ENCODE measurements at places on chromosomes 6 and 20. TPM values are rescaled to one million over a fixed set of nuclear protein-coding genes. Genes with fewer than 3 reads are reported as not detected.

Gene CENPW
- total RNA-seq, result 66.4 TPM

Gene PRL
- not detected for total RNA-seq

Gene ENTPD6
- 56.3 TPM for total RNA-seq

- H3K36me3 ChIP-seq, result no peaks in the 10 kb centered on the region
- no peak for DNase-seq
- H3K27ac ChIP-seq, result no peak overlapping the region
These were observed 79.2 kb downstream of the CHD6 start for GRCh38 chr20:41538810-41539596.

- peaks cover 19% of the 10 kb centered on the region for H3K27me3 ChIP-seq
- H3K4me1 ChIP-seq, result no peaks in the 10 kb centered on the region
- H3K4me3 ChIP-seq, result no peak overlapping the region
- H3K36me3 ChIP-seq, result no peaks in the 10 kb centered on the region
- DNase-seq, result no peak
These were observed 226.8 kb downstream of the UST start for GRCh38 chr6:148973538-148974208.

GRCh38 chr6:163474581-163474980, 60.1 kb downstream of the QKI start:
- no peak for DNase-seq
- peaks cover 39% of the 10 kb centered on the region for H3K4me1 ChIP-seq
- no peak overlapping the region for H3K27ac ChIP-seq
- peaks cover 21% of the 10 kb centered on the region for H3K36me3 ChIP-seq
- no peak overlapping the region for H3K4me3 ChIP-seq

DNA sequence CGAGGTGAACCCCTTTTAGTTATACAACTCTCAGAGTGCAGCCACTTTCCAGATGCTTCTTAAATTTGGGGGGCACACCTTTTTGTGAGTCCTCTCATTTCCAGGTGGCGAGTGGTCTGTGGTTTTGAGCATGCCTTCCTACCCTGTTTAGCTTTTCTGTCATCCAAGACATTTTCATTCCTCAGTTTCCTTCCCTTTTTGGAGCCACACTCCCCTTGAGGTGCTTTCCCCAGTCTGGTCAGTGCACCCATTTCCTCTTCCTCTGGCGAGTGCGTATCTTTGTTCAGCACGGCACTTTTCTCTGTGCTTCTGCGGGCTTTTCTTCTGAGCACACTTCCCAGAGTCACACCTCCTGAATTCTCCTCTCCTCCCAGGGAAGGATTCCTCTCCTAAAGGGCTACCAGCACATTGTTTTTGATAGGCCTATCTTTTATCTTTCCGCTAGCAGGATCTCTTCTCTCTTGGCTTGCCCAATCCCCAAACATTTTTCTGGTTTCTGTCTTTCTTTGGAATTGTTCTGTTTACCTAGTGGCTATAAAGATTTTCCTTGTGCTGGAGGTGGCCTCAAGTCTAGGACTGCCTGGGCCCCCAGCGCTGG, 1.4 kb downstream of the PHF20 start:
- H3K27me3 ChIP-seq, result no peaks in the 10 kb centered on the region
- peaks cover 42% of the 10 kb centered on the region for H3K36me3 ChIP-seq
- peaks cover 57% of the 10 kb centered on the region for H3K4me1 ChIP-seq
- H3K4me3 ChIP-seq, result peak overlapping the region; percentile 67
- peak overlapping the region; percentile 62 for H3K27ac ChIP-seq
- no peak for DNase-seq

- H3K4me3 ChIP-seq, result no peak overlapping the region
- H3K27me3 ChIP-seq, result no peaks in the 10 kb centered on the region
- H3K27ac ChIP-seq, result no peak overlapping the region
- no peaks in the 10 kb centered on the region for H3K4me1 ChIP-seq
These were observed 495.2 kb downstream of the RFPL4B start for GRCh38 chr6:112842330-112842685.
